Cardiac fibroblast (primary cell): ENCODE measurements at places on chromosomes 11 and 22.
A peak's percentile ranks its signal among the peaks of the same experiment; 100 is the strongest.

DNA sequence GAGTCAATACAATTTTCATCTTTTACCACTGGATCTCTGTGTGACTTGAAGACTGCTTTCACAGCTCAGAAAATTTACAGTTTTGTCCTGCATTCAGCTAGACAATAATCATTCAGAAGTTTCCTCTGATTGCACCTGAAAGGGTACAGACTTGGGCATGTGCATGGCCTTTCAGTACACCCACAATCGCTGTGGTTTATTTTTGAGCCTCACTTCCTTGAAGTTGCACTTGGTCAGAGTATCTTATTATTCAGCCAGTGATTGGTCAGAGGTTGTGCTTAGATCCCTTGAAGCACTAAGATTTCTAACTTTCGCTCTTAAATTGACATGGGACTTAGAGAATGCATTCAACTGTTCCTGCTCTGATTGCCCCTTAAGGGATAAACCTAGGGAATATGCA is 508.2 kb downstream of the FAM181B start:
- no peak for DNase-seq

- DNase-seq: no peak
Observed at GRCh38 chr11:10900681-10901415, 43.0 kb upstream of the ZBED5 start.

DNA sequence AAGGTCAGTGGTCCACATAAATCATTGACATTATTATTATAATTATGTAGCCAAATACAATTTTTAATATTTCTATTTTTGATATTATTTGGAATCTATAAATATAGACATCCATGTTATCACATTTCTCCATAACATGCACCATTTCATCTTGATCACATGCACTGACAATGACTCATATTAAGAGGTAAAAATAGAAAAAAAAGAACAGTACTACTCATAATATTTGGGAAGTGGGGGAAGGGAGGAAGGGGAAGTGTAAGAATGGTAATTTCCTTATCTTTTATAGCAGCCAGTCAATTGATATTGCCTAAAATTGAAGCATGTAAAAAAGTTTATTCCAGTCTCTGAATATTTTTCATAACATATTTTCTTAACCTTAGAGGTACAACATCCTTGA is 72.3 kb downstream of the ADM start:
- no peak for DNase-seq

DNA sequence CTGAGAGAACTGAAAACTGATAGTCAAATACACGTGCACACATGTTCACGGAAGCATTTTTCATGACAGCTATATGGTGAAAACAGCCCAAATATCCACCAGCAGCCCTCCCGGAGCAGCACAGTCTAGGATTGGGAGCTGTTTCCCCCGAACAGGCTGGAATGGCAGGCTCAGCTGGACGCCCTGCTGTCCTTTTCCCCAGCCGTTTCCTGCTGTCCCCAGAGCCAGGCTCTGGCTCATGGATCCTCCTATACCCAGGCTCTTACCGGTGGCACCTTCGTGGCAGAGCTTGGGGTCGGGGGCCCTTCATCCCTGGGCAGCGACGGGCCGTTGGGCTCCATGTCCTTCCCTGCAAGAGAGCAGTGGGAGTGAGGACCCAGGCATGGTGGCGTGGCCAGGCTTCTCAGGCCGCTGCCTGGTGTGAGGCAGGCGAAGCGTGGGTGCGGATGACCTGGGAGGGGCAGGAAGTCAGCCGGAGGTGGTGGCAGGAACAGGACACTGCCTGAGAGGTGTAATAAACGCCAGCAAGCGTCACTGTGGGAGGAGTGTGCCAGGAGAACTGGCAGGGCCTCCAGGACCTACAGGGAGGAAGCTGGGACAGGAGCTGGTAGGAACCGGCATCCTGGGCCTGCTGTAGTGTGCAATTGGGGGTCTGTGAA is 38.8 kb downstream of the OSBPL5 start:
- no peak for DNase-seq

DNA sequence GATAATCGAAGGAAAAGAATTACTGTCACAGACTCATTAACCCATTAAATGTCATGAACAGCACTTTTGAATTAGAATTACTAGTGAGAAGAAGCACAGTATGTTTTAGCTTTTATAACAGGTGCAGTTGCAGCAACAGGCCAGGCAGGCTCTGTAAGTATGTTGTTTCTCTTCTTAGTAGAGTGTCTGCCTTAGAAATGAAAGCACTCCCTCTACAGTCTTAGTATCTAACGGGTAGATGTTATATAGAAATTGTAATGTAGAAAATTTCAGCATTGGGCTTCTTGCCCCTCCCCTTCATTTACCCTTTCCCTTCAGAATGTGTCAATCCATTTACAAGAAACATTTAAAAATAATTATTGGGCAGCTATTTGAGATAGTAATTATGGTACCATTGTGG is 87.4 kb downstream of the HIPK3 start:
- DNase-seq: peak; percentile 33

GRCh38 chr22:20268279-20269012 is at the start of gene RTN4R:
Gene RTN4R, minus strand, starts transcription at chr22:20268318. Its CDS starts 226 bp downstream, at chr22:20268092.
- peak; percentile 55 for DNase-seq

- no peak for DNase-seq
Observed at GRCh38 chr11:34423300-34423699, 15.4 kb upstream of the CAT start.

DNA sequence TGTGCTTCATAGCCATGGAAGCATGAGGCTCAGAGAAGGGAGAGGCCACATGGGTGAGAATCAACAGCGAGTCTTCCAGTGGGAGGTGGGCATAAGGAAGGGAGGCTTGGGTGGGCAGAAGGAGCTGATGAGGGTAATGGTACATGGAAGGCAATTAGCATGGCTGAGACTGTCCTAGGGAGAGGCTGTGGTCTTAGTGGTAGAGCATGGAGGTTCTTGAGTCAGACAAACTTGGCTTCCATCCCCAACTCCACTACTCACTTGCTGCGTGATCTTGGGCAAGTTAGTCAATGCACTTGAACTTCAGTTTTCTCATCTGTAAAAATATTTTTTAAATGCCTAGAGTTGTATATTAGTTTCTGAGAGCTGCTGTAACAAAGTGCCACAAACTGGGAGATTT is 227.2 kb upstream of the E2F8 start:
- DNase-seq: no peak

DNA sequence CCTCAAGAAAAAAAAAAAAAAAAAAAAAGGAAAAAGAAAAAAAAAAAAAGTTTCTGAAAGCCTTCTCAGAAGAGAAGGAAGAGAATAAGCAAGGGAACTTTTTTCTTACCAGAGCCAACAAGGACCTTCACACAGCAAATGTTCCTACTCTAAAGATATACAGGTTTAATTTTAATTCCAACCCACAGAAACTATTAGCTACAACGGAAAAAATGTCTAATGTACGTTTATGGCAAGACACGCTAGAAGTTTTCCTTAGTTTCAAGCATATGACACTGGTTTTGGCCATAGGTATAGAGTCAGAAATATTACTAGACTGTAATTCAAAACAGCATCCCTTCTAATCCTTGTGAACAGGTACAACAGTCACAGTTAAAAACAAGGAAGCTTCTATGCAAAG is 120.1 kb downstream of the MRTFA start:
- DNase-seq: no peak

- DNase-seq: no peak
Observed at GRCh38 chr22:30873086-30873650, 95.4 kb downstream of the MORC2 start.

- no peak for DNase-seq
Observed at GRCh38 chr11:117977029-117977428, 9.2 kb upstream of the IL10RA start.

DNA sequence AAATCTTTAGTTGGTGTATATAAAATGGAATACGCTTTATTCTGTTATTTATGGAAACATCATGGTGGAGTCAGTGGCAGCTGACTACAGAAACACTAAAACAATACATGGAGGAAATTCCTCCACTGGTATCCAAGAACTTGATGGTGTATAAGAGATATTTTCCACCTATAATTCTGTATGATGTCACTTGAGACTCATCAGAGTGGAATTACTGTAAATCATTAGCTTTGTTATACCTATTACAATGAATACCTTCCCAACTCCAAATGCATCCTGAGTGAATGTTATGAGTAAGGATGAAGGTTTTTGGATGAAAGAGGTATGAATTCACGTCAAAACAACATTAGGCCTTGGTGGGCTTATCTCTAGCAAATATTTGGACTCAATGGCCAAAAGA is 258.5 kb upstream of the SORL1-AS1 start:
- no peak for DNase-seq

GRCh38 chr11:106012744-106013143 is 9.3 kb downstream of the MSANTD4 start:
- peak; percentile 94 for DNase-seq

DNA sequence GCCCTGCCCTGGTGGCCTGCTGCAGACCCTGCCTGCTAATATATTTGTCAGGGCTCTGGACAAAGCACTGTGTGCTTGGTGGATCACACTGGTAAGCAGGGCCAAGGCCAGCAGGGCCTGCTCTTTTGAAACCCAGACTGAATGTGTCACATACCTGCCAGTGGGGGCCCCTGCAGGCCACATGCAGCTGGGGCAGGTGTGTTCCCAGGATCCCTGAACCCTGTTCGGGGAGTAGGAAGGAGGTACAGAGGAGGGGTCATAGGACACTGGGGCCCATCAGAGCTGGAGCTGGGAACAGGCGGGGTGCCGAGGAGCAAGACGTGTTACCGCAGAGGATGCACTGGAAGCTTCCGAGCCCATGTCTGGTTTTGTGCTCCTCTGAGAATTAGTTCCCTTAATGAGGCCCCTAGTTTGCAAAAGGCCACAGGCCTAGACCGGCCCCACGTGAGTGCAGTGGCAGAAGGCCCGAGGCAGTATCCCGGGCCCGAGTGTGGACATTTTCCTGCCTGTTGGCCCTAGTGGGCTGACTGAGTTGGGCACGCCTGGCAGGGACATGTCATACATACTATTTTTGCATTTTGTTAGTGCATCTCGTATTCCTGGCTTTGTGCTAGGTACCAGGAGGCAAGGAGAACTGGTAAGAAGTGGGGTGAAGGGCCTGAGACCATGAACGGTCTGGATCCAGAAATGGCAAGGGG is 11.2 kb upstream of the ACR start:
- DNase-seq: no peak

DNA sequence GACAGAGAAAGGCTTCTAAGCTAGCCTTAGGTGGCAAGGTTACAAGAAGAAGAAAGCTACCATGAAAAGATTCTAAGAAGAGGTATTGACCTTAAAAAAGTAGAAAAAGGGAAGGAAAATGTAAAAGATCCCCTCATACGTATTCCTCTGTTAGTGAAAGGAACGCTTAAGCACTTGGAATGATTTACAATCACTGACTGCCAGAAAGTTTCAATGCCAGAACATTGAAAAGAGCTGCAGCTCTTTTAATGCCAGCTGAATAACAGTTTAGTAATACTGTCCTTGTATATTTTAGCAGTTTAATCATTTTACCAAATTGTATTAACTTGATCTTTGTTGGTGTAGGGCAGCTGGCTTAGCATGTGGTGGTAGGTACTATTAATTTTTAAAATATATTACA is 650.7 kb downstream of the FAM181B start:
- no peak for DNase-seq

DNA sequence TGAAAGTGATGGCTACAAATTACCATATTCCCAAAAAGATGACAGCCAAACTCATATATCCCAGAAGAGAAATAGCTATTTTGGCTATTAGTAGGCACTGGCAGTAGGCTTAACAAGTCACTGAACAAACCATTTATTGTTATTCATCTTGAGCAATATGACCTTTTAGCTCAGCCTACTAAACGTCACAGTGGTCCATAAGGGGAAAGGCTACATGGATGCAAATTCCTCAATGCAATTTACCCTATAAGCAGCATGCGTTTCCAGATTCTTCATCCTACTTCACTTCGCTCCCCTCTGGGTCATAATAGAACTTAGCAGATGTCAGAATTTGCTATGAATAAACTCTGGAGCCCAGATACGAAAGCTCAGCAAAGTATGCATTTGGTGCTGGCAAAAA is 114.0 kb downstream of the SIK3 start:
- DNase-seq: peak; percentile 66

GRCh38 chr22:24095826-24096757 is 85.0 kb downstream of the CABIN1 start:
- no peak for DNase-seq

DNA sequence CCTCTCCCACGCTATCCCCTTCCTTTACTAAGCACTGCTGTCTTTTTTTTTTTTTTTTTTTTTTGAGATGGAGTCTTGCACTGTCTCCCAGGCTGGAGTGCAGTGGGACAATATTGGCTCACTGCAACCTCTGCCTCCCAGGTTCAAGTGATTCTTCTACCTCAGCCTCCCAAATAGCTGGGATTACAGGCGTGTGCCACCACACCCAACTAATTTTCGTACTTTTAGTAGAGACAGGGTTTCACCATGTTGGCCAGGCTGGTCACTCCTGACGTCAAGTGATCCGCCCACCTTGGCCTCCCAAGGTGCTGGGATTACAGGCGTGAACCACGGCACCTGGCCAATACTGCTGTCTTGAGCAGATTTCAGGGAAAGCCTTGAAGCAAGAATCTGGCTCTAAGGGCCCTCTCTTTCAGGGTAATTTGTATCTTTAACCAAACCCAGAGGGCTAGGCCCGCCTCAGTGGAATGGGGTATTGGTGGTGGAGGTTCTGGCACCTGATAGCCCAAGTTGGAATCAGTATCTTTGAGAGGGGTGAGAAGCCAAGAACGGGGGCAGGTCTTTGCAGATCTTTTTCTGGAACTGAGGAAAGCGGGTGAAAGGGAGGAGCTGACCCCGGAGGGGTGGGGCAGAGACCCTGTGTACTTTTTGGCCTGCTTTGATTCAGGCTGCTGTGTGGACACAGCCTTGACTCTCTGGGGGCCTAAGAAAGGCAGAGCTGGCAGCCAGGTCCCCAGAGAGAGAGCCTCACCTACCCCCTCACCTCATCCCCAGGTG is 37.0 kb downstream of the TRIOBP start:
- no peak for DNase-seq

- peak; percentile 35 for DNase-seq
Observed at GRCh38 chr11:12303421-12304149, 73.8 kb upstream of the PARVA start.
